ENCODE measurements at places on chromosomes 16 and 17.

DNA sequence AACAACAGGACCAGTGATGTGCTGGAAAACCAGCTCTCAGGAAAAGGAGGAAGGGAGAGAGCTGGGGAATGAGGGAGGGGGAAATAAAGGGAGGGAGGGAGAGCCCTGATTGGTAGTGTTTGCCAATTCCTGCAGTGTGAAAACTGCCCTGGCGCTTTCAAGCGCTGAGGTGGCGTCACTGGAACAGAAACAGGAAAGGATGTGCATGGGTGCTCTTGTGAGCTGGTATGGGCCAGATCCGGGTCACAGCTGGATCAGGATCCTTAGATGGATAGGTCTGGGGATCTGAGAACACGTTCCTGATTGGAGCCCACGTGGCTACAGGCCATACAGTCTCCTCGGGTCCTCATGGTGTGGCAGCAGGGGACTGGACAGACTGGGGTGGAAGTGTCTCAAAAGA, 16.7 kb upstream of the MLKL start:
- no peak for DNase-seq

GRCh38 chr16:4491898-4492297, 15.7 kb downstream of the HMOX2 start:
- no peak for DNase-seq

DNA sequence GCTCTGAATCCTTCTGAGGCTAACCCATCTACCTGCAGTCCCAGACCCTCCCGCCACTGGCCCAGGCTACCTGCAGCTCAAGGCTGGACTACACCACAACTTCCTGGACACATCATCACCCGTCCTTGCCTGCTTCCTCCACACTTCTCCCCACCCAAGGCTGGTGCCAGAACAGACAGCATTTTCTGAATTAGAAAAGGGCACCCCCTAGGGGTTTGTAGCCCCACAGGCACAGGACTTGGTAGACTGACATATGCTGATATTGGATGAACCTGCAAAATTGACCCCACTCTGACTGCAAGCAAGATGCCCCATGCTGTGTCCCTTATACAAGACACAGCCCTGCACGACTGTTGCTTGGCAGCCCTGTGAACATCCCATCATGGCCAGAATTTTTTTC, 271.5 kb upstream of the C16orf82 start:
- DNase-seq: no peak

GRCh38 chr17:27545562-27546229, 85.3 kb upstream of the LGALS9 start:
- DNase-seq: no peak

DNA sequence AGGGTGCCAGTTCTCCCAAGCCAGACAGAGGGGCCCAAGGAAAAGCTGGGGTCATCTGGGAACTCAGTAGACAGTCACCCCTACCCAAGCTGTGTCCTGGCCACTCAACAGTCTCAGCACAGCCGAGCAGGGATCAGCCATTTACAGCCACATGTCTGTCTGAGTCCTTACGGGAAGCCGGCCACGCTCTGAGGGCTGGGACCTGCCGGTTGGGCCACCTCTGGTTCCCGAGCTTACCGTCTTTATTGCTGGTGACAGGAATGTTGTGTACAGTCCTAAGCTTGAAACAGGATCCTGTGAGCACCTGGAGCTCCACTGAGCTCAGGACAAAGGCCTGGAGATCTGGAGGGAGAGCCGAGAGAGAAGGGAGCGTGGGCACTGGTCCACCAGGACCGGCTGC, 59.8 kb downstream of the TIMM22 start:
- DNase-seq: no peak

GRCh38 chr17:34874478-34874877, 86.8 kb downstream of the CCT6B start:
- DNase-seq: no peak

DNA sequence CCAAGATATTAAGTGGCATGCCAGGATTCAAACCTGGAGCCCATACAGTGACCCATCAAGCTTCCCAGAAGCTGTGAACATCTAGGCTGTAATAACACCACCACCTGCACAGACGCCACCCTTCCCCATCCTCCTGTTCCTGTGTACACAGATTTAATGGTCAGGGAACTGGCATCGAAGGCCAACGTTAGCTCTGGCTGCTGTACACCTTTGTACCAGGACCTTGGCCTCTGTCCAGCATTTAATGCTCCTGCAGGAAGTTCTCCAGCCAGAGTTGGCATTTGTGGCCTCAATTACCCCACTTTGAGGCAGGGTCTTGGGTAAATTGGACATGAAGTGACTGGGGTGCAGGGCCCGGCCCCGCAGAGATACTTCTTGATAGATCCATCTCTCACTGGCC, 49.3 kb downstream of the SCNN1B start:
- no peak for DNase-seq

- no peak for DNase-seq
These were observed 5.6 kb downstream of the NOG start for GRCh38 chr17:56599088-56599487.

- DNase-seq: no peak
These were observed 34.6 kb downstream of the TSC2 start for GRCh38 chr16:2082171-2082982.

DNA sequence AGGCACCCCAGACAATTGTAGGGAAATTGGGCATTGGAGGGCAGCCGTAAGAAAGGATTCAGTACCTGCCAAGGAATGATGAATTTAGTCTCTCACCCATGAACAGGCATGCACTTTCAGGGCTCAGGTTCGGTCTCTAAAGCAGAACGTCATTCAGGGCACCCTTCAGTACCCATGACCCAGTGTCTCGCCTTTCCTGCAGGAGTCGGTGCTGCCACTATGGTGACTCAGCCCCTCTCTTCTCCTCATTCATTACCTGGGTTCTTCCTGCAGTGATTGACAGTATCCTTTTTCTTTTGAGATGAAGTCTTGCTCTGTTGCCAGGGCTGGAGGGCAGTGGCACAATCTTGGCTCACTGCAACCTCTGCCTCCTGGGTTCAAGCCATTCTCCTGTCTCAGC, 8.4 kb downstream of the SOST start:
- DNase-seq: no peak

GRCh38 chr17:8412089-8412488, 14.5 kb upstream of the RNF222 start:
- no peak for DNase-seq

- DNase-seq: no peak
These were observed 142.5 kb downstream of the SNX29 start for GRCh38 chr16:12119037-12119436.

All from HuH-7 (cell line).